ENCODE measurements at places on chromosomes 16 and 17. TPM values are rescaled to one million over a fixed set of nuclear protein-coding genes. Genes with fewer than 3 reads are reported as not detected.

Gene CNGB1
- total RNA-seq, result not detected

Gene TSC2
- 52.4 TPM for total RNA-seq

- no peak for DNase-seq
These were observed 71.9 kb downstream of the NXN start for GRCh38 chr17:907725-908124.

Gene MYO15B
- total RNA-seq, result 121 TPM

GRCh38 chr17:42518046-42518754, 17.8 kb upstream of the NAGLU start:
- peak; percentile 63 for DNase-seq

- DNase-seq, result no peak
These were observed 228.3 kb upstream of the HSBP1 start for GRCh38 chr16:83579436-83579835.

GRCh38 chr16:933581-933980, 37.2 kb downstream of the LMF1 start:
- DNase-seq, result no peak

DNA sequence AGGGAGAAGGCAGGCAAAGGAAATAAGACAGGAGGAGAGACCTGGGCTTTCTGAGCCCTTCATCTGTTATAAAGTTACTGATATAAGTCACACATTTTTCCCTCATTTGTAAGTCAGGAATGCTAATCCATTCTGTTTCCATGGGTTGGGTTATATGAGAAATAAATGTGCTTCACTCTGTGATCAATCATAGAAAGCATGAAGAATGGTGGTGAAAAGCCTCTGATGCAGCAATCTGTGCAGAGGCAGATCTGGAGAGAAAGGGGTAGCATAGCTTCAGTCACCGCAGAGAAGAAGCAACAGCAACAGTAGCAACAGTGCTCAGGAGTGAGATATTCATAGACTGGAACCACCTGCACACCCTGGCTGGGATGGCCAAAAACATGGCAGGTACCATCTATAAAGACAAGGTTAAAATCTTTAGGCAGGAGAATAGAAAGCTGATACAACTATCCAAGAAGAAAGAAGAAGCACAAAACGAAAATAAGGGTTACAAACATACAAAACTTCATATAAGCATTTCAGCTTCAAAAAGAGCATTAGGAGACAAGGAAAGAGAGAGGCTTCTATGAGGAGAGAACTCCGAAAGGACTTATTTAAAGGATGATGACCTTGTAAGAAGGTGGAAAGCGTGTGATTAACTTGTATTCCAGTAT, 41.9 kb downstream of the TMEM100 start:
- DNase-seq, result no peak

Gene KRTAP4-9
- total RNA-seq, result not detected

Gene CDH1
- 127 TPM for total RNA-seq
